ENCODE measurements at places on chromosomes 2 and 18. TPM values are rescaled to one million over a fixed set of nuclear protein-coding genes. Genes with fewer than 3 reads are reported as not detected.

DNA sequence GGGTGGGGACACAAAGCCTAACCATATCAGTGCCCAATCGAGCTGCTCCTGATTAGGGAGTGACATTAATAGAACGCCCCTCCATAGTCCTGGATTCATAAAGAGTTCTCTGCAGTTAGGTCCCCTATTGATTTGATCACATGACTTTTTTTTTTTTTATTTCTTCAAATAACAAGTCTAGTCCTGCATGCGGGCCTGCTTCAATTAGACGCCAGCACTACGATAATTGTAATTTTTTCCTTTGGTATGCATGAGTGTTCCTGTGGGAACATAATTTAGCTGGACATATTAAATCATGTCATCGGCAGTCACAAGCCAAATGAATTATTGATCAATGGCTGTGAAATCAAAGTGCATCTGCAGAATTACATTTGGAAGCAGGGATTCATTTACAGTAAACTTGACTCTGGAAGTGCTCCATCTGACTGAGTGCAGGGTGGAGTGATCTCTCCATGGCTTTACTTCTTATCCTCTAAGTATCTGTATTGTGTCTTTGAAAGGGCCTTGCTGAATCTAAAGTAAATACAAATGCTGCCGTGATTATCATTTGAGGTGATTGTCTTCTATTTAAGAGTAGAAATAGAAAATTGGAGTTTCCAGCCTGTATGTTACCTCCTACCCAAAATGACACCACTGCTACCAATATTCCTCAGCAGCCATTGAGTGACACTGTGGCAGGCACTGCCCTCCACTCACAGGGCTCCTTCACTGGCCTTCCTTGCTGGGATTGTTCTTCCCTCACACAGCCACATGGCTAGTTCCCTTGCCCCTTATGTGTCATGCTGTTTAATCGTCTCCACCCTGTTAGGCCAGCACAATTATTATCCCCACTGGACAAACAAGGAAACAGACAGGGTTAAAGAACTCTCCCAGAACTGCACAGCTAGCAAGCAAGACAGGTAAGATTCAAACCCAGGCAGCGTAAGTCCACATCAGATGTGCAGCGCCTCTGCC is 337.4 kb upstream of the ID2 start:
- no peak for DNase-seq
- H3K27ac ChIP-seq = no peak overlapping the region

PRSS56 gene
- total RNA-seq = not detected

DNA sequence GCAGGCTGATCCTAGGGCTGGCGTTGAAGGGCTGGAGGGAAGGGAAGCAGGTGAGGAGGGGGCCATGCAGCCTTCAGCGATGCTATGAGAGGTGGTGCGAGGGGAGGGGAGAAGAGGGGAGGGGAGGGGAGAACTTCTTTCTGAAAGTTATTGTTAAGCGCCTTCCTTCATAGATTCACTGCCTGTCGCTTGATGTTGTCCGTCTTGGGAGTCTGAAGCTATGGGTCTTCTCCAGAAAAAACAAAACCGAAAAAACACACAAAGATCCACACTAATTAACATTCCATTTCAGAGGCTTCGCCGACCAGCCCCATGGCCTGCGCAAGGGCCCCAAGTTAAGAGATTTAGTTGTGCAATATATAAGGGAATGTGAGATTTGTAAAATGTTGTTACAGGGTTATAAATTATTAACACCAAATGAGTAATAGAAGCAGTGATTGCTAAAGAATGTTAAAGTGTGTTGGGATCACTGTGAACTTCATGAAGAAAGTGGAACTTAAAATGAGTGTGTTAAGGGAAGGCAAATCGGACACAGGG is 758 bp downstream of the CFAP221 start:
- no peak overlapping the region for H3K27ac ChIP-seq
- no peak for DNase-seq
- H3K4me3 ChIP-seq = no peak overlapping the region
- H3K27me3 ChIP-seq = peaks cover 28% of the 10 kb centered on the region

NYAP2 gene
- not detected for total RNA-seq

DNA sequence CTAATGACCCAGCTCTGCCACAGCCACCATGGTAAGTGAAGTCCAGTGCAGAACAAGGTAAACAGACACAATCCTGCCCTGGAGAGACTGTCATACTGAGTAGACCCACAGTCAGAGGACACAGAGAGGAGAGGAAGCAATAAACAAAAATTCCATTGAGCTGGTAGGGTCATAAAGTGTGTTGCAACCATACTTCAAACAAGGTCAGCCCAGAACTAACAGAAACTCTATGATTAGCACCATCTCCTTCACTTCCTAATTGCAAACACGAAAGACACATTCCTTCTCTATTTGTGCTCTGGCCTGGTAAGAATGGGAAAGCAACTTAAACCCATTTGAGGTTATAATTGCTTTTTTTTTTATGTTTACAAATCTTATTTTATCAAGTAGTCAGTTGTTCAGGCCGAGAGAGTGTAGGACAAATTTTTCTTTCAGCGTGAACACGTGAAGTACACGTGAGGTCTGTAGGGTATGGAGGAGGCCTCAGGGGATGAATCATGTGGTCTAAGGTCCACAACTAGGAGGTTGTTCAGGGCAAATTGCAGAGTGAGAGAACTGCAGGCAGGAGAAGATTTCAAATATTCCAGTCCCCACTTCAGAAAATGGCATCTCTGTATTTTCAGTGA is 71.4 kb upstream of the GLS start:
- no peaks in the 10 kb centered on the region for H3K27me3 ChIP-seq
- no peak overlapping the region for H3K27ac ChIP-seq
- H3K4me1 ChIP-seq = peaks cover 17% of the 10 kb centered on the region
- H3K4me3 ChIP-seq = no peak overlapping the region
- no peaks in the 10 kb centered on the region for H3K36me3 ChIP-seq

DNA sequence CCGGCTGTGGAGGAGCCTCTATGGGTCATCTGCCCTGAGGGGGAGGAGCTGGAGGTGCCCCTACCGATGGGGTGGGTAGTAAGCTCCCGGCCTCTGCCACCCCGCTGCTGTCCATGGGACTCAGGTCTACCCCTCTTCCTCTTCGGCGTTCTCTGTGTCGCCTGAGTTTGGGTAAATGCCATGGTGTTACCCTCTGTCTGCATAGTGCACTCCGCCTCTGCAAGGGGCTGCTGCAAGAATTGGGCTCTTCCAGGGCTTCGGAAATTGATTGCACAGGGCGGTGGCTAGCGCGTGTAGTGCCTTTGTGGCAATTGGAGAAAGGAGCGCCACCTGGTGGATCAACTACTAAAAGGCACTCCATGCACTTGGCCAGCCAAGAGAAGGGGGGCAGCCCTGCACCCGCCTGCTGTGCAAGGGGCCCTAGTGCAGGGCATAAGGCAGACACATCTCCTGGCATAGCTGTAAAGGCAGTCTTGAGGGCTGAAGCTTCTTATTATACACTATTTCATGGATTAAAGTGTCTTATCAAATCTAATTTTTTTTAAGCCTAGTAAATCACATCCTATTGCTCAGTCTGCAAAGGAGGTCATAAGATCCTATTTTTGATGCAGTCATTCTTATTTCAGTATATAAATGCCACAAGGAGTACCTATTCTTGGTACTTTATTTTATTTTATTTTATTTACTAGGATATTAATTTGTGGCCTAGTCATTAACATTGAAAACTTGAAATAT is 308.9 kb downstream of the PDE11A start:
- H3K4me3 ChIP-seq = no peak overlapping the region
- no peak overlapping the region for H3K27ac ChIP-seq
- H3K4me1 ChIP-seq = peaks cover under 1% of the 10 kb centered on the region
- peak; percentile 77 for DNase-seq

DNA sequence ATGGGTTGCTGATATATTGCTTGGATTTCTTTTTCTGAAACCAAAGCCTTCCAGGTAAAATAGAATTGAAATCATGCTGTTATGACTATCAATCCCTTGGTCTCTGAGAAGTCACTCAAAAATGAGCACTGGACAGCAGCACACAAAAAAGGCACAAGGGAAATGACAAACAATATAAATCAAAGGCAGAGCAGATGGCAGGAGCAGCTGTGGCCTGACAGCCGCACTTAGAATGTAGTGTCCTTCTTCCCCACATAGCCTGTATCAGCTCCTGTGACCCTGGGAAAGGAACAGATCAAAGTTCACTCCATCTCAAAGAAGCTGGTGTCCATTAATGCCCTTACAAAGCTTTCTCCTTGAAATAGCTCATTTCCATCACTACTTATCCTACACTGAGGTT is 326.7 kb downstream of the SUCLG1 start:
- H3K36me3 ChIP-seq = no peaks in the 10 kb centered on the region
- H3K27ac ChIP-seq = no peak overlapping the region
- no peaks in the 10 kb centered on the region for H3K4me1 ChIP-seq
- no peaks in the 10 kb centered on the region for H3K27me3 ChIP-seq
- H3K4me3 ChIP-seq = no peak overlapping the region

DNA sequence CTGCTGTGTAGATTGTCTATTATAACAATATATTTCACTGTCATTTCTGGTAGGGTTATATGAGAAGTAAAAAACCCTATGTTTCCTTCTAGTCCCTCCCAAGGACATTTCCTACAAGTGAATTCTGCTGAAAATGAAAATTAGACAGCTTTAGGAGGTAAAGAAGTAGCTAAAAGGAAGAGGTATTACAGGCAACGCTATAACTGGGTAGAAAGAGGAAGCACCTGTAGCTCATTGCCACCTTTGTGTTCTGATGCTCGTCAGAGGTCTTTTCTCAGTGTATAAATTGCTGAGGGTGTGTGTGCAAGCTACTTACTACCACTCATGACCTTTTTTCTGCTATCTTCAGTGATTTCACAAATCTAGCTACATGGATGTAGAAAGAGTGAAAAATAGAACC is 1.4 kb downstream of the DNAJC10 start:
- H3K4me1 ChIP-seq = peaks cover 7% of the 10 kb centered on the region
- DNase-seq = no peak
- peaks cover 8% of the 10 kb centered on the region for H3K36me3 ChIP-seq
- no peak overlapping the region for H3K4me3 ChIP-seq
- no peaks in the 10 kb centered on the region for H3K27me3 ChIP-seq

GRCh38 chr2:71454221-71455010 is 1.1 kb downstream of the DYSF start:
- H3K4me1 ChIP-seq = peaks cover 53% of the 10 kb centered on the region
- H3K4me3 ChIP-seq = no peak overlapping the region
- no peaks in the 10 kb centered on the region for H3K36me3 ChIP-seq
- no peak overlapping the region for H3K27ac ChIP-seq
- no peaks in the 10 kb centered on the region for H3K27me3 ChIP-seq

Measured in SJSA1 (cell line).